Ammon's horn (tissue), 1 donor: ENCODE measurements at places on chromosomes 5 and 9.

- no peak for DNase-seq
Measured at GRCh38 chr5:127316011-127316410, 25.4 kb downstream of the MEGF10 start.

GRCh38 chr9:33458444-33458843 is 11.1 kb upstream of the AQP3 start:
- no peak for DNase-seq

DNA sequence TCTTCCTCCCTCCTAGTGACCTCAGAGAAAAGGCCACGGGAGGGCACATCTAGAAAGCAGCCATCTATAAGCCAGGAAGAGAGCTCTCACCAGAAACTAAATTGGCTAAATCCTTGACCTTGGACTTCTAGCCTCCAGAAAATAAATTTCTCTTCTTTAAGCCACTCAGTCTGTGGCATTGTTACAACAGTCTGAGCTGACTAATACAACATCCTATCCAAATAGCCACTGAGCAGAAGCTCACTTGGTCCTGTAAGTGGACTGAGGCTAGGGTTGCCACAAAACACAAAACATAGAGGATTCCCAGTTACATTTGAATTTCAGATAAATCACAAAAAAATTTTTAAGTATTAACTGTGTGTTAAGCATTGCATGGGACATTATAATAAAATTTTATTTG is 383.4 kb downstream of the MLLT3 start:
- no peak for DNase-seq

DNA sequence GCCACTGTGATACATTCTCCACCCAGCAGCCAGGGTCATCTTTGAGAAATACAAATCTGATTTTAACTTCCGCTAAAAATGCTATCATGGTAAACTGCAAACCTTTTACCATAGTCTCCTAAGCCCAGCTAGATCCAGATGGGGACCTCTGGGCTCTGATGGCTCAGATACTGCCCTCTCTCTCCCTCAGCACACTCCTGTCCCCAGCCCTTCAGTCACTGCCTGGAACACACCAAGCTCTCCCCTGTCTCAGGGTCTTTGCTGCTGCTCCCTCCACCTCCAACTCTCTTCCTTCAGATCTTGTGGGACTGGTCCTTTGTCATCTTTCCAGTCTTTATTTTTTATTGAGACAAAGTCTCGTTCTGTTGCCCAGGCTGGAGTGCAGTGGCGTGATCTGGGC is 65.1 kb downstream of the SPRY4 start:
- DNase-seq, result no peak

- no peak for DNase-seq
Measured at GRCh38 chr5:75608870-75609269, 2.4 kb upstream of the ANKDD1B start.

GRCh38 chr9:115980976-115981375 is 172.6 kb upstream of the PAPPA start:
- DNase-seq, result no peak

DNA sequence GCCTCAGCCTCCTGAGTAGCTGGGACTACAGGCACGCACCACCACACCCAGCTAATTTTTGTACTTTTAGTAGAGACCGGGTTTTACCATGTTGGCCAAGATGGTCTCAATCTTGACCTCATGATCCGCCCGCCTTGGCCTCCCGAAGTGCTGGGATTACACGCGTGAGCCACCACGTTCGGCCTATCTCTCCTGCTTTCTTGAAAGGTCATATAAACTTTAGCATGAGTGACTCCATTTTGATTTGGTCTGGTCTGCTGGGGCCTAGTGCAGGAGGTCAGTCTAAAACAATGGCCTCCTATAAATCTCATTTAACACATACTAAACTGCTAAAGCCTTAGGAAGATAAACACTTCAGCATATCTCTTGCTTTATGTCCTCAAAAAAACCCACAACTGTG is 50.6 kb upstream of the GLDC start:
- no peak for DNase-seq

DNA sequence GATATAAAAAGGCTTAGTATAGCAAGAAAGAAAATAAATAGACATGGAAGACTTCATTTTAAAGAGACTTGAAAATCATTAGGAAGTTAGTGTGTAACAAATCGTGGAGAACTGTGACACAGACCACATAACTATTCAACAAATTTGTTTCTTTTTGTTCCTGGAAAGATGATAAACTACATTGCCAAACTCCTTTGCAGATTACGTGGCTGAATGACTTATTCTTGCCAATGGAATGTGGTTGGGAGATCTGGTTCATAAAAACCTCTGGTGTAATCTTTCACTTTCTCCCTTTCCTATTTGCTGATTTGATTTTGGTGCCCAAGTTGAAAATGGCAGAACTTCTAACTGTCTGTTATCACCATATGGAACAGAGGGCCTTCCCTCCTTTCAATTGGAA is 328.9 kb upstream of the MEF2C start:
- no peak for DNase-seq

DNA sequence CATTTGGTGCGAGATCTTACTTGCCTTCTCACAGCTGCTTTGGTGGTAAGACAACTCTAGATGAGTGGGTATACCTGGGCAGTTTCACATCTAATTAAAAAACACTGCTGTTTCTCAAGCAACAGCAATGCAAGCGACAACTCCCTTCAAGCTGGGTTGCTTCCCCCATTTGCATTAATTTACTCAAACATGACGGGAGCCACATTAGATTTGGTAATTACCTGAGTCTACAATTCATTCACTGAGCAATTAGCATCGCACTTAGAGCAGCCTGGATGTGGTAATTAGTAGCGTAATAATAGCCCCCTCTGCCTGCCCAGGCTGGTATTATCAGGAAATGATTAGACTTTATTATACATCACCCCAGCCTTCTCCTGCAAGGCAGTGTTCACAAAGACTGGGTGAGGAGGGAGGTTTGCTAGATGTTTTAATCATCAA is 73.4 kb downstream of the FBXO38 start:
- no peak for DNase-seq
